ENCODE measurements at places on chromosomes 16 and 17.

DNA sequence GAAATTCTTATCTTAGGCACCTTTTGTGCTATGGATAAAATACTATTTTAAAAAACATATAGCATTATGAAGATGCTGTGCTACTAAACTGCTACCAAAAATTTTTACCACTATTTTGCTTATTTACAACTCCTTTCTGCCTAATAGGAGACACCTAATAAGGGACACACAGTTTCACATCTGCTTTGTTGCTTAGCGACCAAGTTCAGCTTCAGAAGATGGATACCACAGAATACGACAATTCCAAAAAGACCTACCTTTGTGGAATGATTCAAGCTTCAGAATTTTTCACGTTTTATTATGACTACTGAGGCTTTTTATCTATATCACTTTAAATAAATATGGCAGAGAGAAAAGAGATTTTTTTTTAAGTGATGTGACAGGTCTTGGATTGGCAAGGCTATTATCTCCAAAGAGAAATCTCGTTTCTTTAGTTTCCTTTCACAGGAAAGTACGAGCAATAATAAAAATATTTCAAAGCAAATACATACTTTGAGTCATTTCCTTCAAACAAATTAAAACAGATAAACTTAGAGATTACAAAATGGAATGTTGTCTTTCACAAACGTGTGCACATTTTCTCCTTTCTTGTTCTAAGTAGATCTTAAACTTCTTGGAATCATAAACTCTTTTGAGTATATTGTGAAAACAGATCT lies 35.4 kb downstream of the SPAG9 start:
- DNase-seq: no peak

DNA sequence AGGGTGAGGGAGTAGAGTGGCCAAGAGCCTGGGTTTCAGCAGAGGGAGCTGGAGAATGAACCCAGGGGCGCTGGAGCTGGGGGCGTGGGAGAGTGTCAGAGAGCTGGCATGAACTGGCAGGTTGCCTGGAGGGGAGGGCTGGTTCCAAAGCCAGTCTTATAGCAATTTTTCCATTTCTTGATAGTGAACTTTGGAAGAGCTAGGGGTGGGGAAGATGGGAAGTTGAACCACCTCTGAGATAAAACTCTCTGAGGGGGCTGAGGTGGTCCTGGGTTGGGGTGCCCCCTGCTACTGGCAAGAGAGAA lies 36.9 kb downstream of the ADGRG5 start:
- no peak for DNase-seq

DNA sequence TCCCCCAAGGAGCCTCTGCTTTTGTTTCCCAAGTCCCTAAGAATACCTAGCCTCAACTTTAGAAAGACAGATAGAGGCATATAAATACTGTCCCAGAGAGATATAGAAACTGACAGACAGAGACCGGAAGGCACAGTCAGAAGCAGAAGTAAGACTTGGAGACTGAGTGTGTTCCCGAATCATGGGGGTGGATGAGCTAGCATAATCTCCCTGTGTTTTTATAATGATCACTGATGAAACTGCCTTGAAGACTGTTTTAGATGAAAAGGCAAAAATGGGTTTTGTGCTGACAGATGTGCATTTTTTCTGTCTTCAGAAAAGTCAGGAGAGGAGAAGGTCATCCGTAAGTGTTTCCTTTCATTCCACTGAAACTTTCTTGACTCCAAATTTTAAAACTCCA lies 8.3 kb upstream of the PSMD3 start:
- DNase-seq: no peak

- DNase-seq: no peak
Observed at GRCh38 chr17:73624496-73624988, 19.7 kb downstream of the SDK2 start.

GRCh38 chr17:19237389-19238166 lies 412 bp downstream of the EPN2 start:
- no peak for DNase-seq

DNA sequence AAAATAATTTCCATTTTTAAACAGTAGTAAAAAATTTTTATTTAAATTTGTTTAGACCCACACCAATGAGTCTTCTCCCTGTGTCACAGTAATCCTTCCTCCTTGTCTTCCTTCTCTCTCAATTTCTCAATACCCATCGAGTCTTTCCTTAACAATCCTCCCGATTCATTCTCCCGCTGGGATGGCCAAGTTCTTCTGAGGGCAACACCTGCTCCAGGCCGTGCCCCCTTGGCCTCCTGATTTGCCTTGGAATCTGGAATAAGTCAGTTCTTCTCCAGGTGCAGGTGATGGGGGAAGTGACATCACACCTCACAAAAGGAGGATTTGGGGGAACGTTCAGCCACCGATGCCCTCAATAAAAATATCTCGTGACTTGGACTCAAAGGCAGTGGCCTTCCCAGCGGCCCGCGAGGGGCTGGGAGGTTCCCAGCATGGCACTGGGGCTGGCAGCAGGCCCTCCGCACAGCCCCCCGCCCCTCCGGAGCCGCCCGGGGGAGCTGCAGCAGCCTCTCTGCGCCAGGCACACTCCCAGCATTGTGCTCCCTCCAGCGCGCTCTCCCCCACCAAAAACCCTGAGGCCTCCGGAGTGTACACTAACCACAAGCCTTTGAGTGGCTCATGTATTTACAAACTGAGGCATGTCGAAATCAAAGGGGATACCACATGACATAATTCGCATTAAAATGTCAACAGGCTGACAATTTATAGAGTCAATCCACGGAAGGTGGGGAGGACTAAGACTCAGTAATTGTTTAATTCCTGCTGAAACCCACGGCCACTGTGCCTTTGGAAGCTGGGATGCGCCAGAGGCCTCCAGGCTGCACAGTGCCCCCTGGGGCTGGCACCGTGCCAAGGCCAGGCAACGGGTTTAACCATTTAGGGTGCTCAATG lies 120.5 kb downstream of the ZFHX3 start:
- DNase-seq: no peak

DNA sequence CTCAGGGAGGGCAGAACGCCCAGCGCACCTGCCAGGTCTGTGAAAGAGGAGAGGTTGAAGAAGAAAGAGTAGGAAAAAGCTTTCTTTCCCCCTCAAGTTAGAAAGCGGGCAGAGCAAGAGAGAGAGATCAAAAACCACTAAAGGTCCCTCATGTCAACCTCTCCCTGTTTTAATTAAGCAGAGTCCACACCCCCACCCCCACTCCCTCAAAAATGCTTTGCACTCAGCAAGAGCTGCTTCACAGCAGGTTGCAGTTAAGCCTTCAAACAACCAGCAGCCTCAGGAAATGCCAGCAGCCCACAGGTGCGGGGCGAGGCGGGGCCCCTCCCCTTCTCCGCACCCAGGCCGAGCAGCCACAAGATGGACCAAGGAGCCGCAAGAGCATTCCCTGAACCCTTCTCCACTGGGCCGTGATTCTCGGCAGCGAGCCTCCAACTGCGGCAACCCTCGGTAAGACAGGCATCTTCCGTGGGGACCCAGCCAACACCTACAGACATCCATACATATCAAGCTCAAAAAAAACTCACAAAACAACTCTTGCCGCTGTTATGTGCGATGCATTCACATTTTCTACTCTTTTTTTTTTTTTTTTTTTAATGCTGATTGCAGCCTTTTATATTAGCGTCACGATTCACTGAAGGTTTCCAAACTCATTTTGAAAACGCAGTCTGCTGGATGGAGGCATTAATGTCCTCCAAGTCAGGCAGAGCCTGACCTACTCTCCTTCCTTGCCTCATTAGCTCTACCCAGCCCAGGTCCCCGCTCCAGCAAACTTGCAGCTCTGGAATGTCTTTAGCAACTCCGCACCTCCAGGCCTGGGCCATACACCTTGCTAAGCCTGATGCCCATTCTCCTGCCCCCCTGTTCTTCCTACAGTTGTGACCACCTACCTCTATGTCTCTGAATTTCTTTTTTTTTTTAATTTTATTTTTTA lies 66.1 kb downstream of the AXIN2 start:
- no peak for DNase-seq

DNA sequence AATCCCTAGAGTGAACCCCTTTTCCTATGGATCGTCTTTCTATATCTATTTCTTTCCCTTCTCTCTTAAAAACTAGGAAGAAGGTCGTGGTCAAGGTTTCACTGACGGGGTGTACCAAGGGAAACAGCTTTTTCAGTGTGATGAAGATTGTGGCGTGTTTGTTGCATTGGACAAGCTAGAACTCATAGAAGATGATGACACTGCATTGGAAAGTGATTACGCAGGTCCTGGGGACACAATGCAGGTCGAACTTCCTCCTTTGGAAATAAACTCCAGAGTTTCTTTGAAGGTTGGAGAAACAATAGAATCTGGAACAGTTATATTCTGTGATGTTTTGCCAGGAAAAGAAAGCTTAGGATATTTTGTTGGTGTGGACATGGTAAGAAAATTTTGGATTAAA lies 9.6 kb downstream of the CYLD start:
- DNase-seq: no peak

DNA sequence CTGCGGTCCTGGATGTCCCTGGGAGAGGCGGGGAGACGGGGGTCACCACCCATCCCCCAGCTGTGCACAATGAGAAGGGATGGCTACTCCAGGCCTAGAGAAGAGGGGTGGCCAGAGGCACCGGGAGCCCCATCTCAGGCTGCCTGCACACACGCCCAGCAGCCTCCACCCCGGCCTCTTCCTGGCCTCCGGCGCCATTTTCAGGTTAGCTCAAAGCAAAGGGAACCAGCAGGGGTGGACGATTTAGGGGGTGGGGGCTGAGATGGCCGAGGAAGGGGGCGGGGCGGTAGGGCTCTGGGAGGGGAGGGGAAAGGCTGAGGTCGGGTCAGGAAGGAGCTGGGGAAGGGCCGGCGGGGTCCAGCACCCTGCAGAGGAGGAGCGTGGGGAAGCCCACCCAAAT lies 42.8 kb downstream of the SRCIN1 start:
- DNase-seq: no peak

DNA sequence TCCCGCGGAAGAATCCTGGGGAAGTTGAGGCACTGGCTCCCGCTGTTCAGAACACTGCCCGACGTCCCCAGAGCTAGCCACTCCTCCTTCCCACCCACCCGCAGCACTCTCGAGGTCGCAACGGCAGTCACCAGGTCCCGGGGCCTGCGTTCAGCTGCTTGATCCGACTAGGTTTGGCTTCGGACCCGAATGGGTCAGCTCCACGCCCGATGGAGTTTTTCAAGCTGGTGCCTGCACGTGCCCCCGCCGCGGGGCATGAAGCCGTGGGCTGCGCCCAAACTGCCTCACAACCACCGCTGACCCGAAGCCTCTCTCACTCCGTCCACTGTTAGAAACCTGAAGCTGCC lies 12.4 kb upstream of the ODF4 start:
- DNase-seq: no peak

DNA sequence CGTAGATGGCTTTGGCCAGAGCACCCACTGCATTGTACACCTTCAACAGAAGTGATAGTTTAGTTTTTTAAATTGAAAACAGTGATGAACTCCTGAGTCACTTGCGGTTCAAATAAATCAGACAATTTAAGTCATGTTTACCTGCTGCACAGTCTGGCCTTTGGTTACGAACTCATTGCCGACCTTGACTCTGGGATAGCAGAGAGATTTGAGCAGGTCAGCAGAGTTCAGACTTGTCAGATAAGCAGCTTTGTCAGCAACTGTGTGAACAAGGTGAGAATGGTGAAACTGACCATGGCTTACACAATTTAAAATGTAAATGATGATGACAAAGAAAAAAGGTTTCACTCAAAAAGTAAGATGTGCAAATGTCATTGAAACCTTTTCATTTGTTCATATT lies 9.3 kb downstream of the MYH4 start:
- no peak for DNase-seq

DNA sequence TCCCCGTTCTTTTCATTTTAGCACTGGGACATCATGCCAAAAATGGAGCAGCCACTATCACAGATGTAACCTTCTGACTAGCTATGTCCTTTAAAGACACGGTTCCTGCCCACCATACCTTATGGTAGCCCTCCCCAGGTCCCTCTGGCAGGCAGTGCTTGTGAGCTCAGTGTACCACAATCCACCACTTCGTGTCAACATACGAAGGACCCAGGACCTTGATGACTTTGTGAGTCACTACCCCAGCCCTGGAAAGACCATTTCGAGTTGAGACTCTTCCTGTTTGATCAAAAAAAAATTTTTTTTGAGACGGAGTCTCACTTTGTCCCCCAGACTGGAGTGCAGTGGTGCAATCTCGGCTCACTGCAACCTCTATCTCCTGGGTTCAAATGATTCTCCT lies 21.0 kb upstream of the FLCN start:
- DNase-seq: no peak

- DNase-seq: peak; percentile 3
Observed at GRCh38 chr17:11644265-11645212, 46.3 kb downstream of the DNAH9 start.

DNA sequence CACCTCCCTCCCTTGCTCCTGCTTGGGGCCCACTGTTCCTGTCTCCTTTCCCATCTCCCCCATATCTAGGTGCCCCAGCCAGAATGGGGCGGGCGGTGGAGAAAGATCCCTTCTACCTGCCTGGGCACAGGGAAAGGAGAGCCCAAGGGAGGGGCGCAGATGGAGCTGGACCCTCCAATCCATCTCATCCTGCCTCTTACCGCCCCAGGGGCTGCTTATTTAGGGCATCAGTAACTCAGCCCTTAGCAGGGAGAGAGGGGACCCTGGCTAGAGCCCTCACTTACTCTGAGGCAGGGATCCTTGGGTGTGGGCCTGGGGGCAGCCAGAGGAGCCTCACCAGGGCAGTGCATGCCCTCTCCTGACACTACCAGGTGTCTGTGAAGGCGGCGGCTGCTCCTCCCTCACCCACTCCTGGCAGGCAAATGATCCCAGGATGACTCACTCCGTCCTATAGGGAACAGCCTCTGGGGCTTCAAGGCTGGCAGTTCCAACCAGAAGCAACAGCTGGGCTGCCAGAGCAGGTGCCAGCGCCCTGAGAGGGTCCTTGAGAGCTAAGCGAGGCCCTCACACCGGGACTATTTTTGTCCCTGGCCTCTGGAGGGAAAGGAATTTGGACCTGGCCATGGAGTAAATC lies 16.3 kb upstream of the BCAR1 start:
- no peak for DNase-seq

DNA sequence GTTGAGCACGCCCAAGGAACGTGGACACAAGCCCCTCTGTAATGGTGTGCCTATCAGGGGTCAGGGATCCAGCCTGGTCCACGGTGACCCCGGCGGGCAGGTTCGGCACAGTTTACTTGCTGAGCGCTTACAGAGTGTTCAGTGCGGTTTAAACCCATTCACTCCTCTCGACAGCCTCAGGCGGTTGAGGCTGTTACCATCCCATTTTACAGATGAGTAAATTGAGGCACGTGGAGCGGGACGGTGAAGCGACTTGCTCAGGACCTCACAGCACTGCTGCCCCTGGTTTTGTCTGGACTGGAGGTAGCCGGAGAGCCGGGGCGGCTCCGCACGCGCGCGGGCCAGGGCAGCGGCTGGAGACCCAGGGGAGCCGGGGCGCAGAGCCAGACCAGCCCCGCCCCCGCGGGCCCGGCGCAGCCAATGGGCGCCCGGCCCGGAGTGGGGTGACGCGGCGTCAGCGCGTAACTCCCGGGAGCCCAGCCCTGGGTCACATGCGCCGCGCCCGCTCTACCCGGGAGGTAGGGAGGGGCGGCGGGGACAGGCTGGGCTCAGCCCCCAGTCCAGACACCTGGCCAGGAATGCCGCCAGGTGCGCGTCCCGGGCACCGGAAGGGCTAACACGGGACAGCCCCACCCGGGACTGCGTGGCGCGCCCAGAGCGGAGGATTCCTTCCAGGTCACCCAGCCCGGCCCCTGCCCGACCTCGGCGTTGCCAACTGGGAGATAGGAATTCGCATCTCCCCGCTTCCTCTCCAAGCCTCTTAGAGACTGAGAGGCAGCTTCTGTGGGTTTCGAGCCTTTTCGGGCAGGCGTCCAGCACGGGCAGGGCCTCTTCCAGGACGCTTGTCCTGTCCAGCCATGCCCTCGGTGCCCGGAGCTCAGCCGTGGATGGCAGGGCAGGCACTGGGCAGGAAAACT lies 3.3 kb upstream of the SREBF1 start:
- peak; percentile 62 for DNase-seq
